ENCODE measurements at places on chromosomes 1 and 21. TPM values are rescaled to one million over a fixed set of nuclear protein-coding genes. Genes with fewer than 3 reads are reported as not detected.

DNA sequence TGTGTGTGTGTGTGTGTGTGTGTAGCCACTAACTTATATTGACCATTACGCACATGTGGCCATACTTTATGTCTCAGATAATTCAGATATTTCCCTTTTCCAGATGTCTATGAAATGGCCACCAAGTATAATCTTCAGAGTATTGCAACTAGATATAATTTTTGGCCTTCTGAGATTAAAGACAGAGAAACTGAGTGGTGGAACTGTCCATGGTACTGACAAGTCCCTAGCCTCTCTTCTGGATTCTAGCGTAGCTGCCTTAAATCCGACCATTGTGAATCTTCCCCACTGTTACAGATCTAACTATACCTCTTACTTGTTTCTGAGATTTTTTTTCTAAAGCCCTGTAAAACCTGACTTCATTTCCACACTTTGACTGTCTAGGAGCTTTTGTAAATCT is 100.0 kb upstream of the SERTAD4 start:
- DNase-seq = no peak

GRCh38 chr1:222880587-222880986 is 65.7 kb downstream of the DISP1 start:
- no peak for DNase-seq

DNA sequence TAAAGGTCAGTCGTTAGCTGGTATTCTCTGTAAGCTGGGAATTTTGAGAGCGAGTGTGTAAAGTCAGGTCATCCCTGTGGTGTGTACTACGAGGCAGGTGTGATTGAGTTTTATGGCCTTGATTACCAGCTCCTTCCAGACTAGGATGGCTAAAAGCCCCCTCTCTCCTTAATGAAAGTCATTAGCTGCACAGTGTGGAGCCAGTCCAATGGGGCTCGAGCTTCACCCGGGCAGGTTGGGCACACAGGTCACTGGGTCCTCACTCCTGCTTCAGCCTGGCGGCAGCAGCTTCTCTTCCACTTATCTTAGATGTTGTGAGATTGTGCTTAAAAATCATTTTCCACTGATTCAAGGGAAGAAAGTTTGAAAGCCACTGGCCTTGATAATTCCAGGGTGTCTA is 3.0 kb downstream of the DMRTB1 start:
- DNase-seq = no peak

- no peak for DNase-seq
Observed at GRCh38 chr1:76336931-76337371, 262.4 kb downstream of the ST6GALNAC3 start.

GRCh38 chr1:179351281-179351680 is 14.5 kb upstream of the AXDND1 start:
- DNase-seq = no peak

GRCh38 chr1:201886103-201886885 is 2.4 kb upstream of the SHISA4 start:
- no peak for DNase-seq

DNA sequence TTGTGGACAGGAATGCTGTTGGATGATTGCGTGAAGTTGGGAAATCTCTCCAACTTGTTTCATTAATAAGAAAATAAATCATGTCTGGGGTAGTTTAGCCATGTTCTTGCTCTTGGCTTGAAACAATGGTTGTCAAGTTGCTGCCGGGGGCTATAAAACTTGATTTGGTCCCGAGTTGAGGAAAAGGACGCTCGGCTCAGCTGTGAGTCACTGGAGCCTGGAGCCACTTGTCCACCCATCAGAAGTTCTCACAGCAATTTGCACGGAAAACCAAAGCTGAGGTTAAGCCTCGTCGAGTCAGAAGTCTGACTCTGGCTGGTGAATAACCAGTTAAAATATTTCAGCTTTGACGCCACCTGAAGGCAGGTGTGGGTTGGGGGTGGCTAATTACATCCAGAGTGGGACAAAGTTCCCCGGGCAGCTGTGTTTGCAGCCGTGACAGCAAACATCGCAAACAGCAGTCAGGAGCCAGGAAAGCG is 19.7 kb upstream of the RIPK4 start:
- DNase-seq = no peak

DNA sequence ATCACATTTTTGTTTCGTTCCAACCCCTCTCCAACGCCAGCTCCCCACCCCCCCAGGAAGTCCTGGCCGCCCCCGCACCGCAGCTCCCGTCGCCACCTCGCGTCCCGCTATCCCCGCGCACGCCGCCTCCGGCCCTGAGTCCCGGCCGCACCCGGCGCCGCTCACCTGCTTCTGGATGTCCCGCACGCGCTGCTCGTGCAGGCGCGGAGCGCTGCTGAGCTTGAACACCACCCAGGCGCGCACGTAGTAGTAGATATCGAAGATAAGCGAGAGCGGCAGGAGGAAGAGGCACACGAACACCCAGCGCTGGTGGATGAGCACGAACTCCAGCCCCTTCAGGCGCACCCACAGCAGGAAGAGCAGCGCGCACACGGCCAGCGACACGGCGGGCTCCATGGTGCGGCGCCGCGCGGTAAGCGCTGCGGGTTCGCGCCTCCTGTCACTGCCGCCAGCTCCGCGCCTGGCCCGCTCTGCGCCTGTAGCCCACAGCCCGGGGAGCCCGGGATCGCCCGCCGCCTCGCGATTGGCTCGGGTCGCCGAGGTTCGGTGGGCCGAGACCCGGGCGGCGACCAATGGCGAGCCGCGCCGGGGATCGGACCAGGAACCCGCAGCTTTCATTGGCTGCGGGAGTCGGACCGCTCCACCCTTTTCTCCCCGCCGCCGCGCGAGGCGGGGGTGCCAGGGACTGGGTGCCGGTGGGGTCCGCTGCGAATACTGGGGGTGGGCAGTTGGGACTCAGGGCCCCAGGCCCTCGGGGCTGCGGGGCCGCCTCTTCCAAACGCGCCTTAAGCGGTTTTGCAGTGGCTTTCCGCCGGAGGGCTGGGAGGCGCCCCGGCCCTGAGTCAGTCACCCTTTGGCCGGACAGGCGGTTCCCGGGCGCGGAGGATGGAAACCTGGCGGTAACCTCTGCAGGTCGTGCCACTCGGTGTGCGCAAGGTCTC is at the start of gene DHCR24:
DHCR24 (minus strand) TSS at position 472 of the 941 bp plus-strand sequence; CDS start at position 396, 76 bp downstream.
- peak; percentile 52 for DNase-seq

DNA sequence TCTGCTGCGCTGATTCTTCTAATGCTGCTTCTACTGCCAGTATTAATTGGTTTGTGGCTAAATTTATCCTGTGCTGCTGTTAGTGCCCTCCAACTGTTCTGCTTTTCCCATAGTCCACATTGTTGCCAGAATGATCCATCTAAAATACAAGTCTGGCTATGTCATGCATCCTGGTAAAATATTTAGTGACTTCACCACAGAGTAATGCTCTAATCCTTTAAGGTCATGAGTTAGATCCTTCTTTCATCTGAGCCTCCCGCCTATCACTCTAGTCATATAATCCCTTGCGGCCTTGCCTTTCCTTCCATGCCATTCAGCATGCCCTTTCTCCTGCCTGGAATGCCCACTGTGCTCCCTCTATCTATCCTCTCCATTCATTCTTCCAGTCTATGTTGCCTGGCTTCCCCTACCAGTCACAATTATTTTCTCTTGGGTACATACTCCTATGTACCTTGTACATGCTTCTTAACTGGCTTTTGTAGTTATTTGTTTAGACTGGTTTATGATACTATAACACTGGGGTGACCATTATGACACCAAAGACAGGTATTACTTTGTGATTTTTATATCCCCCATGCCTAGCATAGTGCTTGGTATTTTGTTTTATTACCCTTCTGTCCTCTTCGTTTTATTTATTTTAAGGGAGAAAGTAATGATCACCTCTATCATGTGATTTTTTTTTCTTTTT is 144.0 kb downstream of the MAGI3 start:
- DNase-seq = no peak

DNA sequence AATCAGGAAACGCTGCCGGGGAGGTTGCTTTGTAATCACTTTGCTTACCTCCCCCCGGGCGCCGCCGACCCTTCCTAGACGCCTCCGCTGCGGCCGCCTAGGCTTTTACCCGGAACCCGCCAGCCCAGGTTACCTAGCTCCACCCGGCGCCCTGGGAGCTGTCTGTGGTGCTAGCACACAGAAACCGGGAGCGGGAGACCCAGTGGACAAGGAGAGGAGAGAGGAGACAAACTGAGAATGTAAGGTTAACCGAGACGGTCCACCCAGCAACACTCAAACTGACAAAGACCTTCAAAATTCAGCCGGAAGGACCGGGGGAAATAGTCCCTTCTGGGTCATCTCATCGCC is 9.8 kb downstream of the BARHL2 start:
- DNase-seq = no peak

- DNase-seq = no peak
Observed at GRCh38 chr1:223411309-223411708, 18.1 kb downstream of the CCDC185 start.

DNA sequence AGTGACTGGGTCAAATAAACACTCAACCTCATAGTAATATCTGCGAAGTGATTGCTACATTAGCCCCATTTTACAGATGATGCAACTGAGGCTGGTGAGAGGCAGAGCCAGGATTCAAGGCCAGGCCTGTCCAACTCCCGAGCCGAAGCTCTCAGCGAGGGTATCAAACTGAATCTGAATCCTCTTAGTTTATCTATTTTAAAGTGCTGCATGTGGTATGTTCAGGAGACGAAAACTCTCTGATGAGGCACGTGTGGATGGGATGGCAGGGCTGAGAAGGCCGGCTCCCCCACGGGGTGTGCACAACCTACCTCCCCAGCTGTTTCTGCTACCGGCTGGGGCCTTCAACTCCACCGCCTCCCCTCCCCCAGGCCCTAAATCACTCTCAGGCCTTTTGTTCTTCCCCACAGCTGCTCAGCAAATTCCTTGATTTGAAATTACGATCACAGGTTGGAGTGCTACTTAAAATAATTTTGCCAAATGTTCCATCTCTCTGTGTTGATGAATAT is 171.8 kb downstream of the TOMM20 start:
- DNase-seq = no peak

GRCh38 chr1:39144924-39145323 is 59.6 kb upstream of the MACF1 start:
- DNase-seq = no peak

DNA sequence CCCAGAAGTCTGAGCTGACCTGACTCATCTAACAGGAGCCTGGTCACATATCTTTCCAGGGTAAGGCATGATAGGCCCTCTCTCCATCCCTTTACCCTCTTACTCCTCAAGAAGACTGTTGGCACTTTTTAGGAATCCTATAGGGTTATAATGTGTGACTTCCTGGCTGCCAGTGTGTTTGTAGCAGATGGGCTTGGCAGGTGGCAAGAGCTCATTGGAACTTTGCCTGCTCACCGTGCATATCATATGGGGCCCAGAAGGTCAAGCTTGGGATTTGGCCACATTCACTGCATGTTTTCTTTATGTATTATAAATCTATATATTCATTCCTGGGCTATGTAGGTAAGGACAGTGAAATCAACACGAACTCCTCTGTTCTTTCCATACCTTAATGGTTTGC is 5.2 kb downstream of the KAZN start:
- no peak for DNase-seq

- DNase-seq = no peak
Observed at GRCh38 chr1:84385347-84385746, 12.9 kb upstream of the DNASE2B start.

DNA sequence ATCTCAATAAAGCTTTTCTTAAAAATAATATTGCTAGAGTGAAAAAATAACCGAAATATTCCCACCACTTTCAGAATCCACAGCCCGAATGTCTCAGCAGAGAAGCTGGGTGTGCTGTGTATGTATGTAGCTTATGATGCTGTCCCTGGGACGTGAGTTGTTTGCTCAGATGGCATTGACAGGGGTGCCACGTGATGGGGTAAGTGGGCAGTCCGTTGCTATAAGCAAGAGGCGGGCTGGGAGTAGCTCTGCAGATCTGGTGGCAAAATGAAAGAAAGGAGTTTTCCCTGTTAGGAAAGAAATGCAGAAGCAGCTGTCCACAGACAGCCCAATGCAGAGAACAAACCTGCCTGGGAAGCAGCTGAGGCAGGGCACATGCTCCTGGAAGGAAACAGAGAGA is 3.8 kb upstream of the FAM20B start:
- no peak for DNase-seq

GRCh38 chr1:62621907-62622306 is 24.6 kb downstream of the ANGPTL3 start:
- DNase-seq = no peak

DNA sequence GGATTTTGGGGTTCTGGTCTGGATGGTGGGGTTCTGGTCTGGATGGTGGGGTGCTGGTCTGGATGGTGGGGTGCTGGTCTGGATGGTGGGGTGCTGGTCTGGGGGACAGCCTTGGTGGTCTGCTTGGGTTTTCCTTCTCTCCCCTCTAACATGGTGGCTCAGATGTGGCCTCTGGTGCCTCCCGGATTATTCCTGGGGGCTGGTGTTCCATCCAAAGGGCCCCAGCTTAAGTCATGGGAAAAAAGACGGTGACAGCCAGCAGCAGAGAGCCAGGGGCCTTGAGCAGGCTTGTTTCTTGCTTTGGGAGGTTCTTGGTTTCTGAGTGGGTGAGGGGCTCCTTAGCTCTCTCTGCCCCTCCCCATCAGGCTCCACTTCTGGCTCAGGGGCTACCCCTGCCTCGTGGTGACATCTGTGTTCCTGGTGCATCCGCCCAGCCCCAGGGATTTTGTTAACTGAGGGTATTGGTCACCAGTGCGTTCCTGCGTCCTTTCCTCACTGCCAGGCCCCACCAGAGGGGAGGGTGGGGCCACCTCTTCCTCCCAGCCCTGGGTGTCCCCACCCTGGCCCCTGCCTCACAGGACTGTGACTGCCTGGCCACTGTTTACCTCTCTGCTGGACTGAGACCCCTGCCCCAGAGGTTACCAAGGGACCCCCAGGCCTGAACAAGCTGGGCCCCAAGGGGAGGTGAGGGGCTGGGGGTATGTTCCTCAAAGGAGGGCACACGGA is 43.2 kb upstream of the ACTRT2 start:
- DNase-seq = no peak

DNA sequence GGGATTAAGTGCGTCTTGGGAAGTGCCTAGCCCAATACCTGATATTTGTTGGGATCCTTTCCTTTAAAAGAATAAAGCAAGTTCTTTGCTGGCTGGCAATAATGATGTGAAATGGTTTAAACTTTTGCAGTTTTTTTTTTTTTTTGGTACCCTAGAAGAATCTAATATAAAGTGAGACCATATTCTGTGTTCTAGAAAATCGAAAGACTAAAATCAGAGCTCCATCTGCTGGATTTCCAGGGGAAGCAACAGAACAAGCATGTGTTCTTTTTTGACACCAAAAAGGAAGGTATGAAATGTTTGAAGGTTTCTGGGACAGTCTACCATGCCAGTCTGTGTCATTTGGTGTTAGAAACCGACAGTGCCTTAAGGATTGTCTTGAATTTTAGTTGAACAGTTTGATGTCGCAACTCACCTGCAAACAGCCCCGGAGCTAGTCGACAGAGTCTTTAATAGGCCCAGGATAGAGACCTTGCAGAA is 6.4 kb downstream of the UTP11 start:
- peak; percentile 59 for DNase-seq

- no peak for DNase-seq
Observed at GRCh38 chr1:4972761-4973320, 318.4 kb downstream of the AJAP1 start.

- DNase-seq = no peak
Observed at GRCh38 chr1:33424205-33424604, 6.7 kb downstream of the PHC2 start.

The HUNK gene
- total RNA-seq = 0.74 TPM

The IFI16 gene
- 83.4 TPM for total RNA-seq

The SLFNL1 gene
- 0.65 TPM for total RNA-seq

The RBP7 gene
- total RNA-seq = not detected

The TCP10L gene
- total RNA-seq = 0.91 TPM

The CRABP2 gene
- 0.44 TPM for total RNA-seq

The ZNF648 gene
- not detected for total RNA-seq

The FCGR2B gene
- total RNA-seq = 3.1 TPM

The RPL22 gene
- 577 TPM for total RNA-seq

The SYT6 gene
- not detected for total RNA-seq
